ENCODE measurements at places on chromosomes 7 and 10.

DNA sequence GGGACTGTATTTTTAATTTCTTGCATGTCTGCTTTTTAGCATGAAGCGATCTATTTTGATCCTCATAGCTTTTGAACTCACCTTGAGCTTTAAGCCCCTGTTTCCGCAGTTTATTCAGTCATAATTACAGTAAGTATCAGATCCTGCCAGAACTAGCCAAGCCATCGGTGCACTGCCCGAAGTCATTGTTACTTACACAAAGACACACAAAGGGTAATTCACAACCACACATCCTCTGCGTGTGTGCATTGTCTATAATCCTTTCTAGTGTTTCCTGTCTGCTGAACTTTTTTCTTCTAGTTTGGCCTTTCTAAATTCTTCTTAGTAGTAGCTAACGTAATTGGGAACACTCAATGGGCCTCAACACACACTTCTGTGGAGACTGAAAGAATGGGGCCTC, 133.0 kb downstream of the SFMBT2 start:
- no peak for DNase-seq

DNA sequence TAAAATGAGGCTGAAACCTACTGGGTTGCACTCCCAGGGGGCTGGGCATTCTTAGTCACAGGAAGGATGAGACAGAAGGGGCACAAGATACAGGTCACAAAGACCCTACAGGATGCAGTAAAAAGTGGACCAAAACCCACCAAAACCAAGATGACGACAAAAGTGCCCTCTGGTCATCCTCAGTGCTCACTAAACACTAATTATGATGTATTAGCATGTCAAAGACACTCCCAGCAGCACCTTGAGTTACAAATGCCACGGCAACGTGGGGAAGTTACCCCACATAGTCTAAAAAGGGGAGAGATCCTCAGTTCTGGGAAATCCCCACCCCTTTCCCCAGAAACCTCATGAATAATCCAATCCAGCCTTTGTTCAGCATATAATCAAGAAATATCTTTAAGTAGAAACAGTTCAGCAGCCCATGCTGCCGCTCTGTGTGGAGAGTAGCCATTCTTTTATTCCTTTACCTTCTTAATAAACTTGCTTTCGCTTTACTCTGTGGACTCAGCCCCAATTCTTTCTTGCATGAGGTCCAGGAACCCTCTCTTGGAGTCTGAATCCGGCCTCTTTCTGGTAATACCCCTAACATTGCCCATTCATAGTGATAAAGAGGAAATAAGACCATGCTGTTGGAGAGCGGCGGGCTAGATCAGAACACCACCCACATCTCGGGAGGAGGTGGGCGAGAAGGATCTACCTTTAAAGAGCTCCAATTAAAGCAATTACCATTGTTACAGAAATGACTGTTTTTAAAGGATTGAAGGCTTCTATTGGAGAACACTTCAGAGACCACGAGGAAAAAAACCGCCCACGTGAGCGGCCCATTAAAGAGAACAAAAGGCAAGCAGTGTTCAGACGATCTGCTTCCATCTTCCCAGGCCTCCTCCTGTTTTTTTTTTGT, 170.9 kb downstream of the USP6NL start:
- peak; percentile 40 for DNase-seq

- no peak for DNase-seq
Observed at GRCh38 chr10:107477266-107477665, 312.8 kb upstream of the SORCS1 start.

DNA sequence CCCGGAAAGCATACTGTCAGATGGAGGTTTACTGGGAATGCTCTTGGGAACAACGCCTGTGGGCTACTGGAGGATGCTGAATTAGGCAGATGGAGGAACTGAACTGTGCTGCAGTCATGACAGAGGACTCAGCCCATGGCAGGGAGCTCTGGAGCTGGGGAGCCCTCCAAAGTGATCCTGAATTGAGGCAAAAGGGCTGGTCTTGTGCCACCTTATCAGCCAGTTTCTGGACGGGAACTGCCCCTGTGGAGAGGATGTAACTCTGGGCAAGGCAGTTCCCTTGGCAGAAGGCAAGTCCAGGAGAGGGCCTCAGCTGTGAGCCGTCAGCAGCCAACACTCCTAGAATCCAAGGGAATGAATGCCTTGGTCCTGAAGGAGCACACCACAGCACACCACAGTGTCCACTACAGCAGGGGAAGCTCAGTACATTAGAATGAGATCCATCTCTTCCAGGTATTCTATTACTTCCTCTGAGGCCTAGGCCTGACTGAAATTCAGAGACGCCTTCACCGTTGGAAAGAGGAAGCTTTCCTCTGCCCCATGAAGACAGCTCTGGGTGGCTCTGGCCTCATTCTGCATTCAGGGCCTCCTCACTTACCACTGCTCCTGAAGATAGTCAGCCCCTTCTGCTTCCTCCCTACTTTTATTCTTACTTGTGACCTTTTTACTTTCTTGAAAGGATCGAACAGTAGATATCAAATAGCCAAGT, 139.6 kb upstream of the GPR26 start:
- DNase-seq: no peak

GRCh38 chr10:5524641-5525560, at the start of gene CALML3:
CALML3 (plus strand) TSS chr10:5524961; CDS start chr10:5525086, 125 bp downstream.
- DNase-seq: no peak

DNA sequence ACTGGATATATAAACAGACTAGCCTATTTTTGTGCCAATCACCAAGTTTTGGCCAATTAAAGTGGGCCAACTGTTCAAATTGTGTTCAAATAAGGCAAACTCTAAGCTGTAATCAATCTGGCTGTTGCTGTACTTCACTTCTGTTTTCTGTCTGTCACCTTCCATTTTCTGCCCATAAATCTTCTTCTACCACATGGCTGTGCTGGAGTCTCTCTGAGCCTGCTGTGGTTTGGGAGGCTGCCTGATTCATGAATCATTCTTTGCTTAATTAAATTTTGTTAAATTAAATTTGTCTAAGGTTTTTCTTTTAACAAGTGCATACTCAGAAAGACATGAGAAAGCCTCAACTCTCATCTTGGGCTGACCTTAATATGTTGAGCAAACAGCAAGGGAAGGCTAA, 172.6 kb upstream of the VIPR2 start:
- no peak for DNase-seq

GRCh38 chr10:110356628-110357245, 52.0 kb upstream of the SMNDC1 start:
- DNase-seq: peak; percentile 55

DNA sequence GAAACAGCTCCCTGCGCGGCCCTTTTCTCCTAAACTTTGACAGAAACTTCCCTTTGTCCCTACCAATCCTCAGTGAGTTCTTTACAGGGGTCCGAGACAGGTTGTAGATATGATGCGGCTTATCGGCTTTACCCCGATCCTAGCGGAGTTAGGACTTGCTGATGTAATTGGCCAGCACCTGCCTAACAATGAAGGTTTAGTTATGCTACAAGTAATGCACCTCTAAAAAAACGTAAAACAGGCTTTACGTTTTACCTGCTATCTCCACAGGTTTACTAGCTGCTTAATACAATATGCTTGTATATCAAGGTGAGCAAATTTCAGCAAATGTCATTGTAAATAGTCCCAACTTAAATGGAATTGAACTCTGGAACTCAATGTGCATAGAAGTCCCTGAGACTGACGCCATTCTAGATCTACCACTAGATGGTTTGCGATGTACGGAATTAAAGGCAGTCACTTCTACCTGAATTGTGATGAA, 697 bp upstream of the SNX13 start:
- DNase-seq: no peak

- peak; percentile 23 for DNase-seq
Observed at GRCh38 chr10:122567056-122567660, 6.6 kb downstream of the DMBT1 start.

- no peak for DNase-seq
Observed at GRCh38 chr10:18500576-18500975, 150.8 kb downstream of the NSUN6 start.

GRCh38 chr7:114432703-114433102, 18.1 kb downstream of the FOXP2 start:
- DNase-seq: no peak

GRCh38 chr7:152527610-152528032, 91.8 kb upstream of the KMT2C start:
- DNase-seq: no peak

- no peak for DNase-seq
Observed at GRCh38 chr10:132644527-132645246, 107.1 kb downstream of the INPP5A start.
